ENCODE measurements at places on chromosomes 6 and 20.

DNA sequence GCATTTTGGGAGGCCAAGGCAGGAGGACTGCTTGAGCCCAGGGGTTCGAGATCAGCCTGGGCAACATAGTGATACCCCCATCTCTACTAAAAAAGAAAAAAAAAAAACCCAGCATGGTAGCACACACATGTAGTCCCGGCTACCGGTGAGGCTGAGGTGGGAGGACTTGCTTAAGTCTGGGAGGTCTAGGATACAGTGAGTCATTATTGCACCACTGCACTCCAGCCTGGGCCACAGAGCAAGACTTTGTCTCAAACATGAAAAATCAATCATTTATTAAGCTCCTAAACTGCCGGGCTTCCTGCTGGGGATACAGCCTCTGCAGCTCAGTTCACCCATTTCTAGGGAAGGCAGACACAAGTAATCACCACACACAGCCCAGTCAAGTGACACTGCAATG lies 7.3 kb upstream of the USP45 start:
- H3K27ac ChIP-seq = no peak overlapping the region
- no peak overlapping the region for H3K4me3 ChIP-seq
- peaks cover 4% of the 10 kb centered on the region for H3K4me1 ChIP-seq
- no peak for DNase-seq
- H3K27me3 ChIP-seq = no peaks in the 10 kb centered on the region

- no peak for DNase-seq
- H3K27ac ChIP-seq = no peak overlapping the region
- no peaks in the 10 kb centered on the region for H3K4me1 ChIP-seq
- no peak overlapping the region for H3K4me3 ChIP-seq
Observed at GRCh38 chr20:46698788-46699187, 9.5 kb upstream of the TP53RK start.

- H3K4me1 ChIP-seq = peaks cover 34% of the 10 kb centered on the region
- DNase-seq = no peak
- peak overlapping the region; percentile 14 for H3K27ac ChIP-seq
- peaks cover 11% of the 10 kb centered on the region for H3K36me3 ChIP-seq
- H3K4me3 ChIP-seq = no peak overlapping the region
Observed at GRCh38 chr6:24888715-24889370, 46.9 kb downstream of the RIPOR2 start.

GRCh38 chr6:85490516-85491248 lies 40.8 kb downstream of the NT5E start:
- no peaks in the 10 kb centered on the region for H3K4me1 ChIP-seq
- no peaks in the 10 kb centered on the region for H3K36me3 ChIP-seq
- H3K27me3 ChIP-seq = no peaks in the 10 kb centered on the region
- no peak for DNase-seq

DNA sequence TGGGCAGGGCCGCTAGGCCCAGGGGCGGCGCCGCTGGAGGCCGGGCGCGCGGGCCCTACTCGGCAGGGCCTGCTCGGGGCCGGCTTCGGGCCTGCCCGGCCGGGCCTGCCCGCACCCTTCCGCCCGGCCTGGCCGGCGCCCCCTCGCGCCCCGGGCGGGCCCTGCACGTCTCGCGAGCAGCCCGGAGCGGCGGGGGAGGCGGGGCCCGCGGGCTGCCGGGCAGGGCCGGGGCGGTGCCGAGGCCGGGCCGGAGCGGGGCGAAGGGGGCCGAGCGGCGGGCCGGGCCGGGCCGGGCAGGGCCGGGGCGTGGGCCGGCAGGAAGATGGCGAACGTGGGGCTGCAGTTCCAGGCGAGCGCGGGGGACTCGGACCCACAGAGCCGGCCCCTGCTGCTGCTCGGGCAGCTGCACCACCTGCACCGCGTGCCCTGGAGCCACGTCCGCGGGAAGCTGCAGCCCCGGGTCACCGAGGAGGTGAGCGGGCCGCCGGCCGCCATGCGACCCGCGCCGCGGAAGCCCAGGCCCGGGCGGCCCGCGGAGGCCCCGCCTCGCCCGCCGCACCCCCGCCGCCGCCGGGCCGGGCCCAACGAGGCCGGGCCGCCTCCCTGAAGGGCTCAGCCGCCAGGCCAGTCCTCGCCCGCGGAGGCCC lies at the start of gene NPEPL1:
NPEPL1 (plus strand) TSS at position 222 of the 647 bp plus-strand sequence; CDS start at position 323, 101 bp downstream.
- no peaks in the 10 kb centered on the region for H3K27me3 ChIP-seq
- H3K27ac ChIP-seq = peak within 1 kb of the TSS; percentile 66
- peaks cover 3% of the 10 kb centered on the region for H3K36me3 ChIP-seq
- H3K4me3 ChIP-seq = peak within 1 kb of the TSS; percentile 24

GRCh38 chr6:71289802-71290175 lies 1.2 kb downstream of the OGFRL1 start:
- no peak for DNase-seq

- DNase-seq = no peak
- H3K4me1 ChIP-seq = no peaks in the 10 kb centered on the region
- peaks cover 37% of the 10 kb centered on the region for H3K36me3 ChIP-seq
- no peak overlapping the region for H3K4me3 ChIP-seq
- H3K27ac ChIP-seq = no peak overlapping the region
- H3K27me3 ChIP-seq = no peaks in the 10 kb centered on the region
Observed at GRCh38 chr6:157151989-157152388, 171.3 kb downstream of the TMEM242 start.

- H3K27me3 ChIP-seq = peaks cover 4% of the 10 kb centered on the region
- no peak for DNase-seq
- H3K4me3 ChIP-seq = no peak overlapping the region
- no peak overlapping the region for H3K27ac ChIP-seq
- no peaks in the 10 kb centered on the region for H3K36me3 ChIP-seq
Observed at GRCh38 chr6:154619146-154619545, 108.7 kb upstream of the CNKSR3 start.

- no peak overlapping the region for H3K4me3 ChIP-seq
- peaks cover 9% of the 10 kb centered on the region for H3K36me3 ChIP-seq
- no peak overlapping the region for H3K27ac ChIP-seq
Observed at GRCh38 chr20:33827634-33828325, 16.6 kb downstream of the CHMP4B start.

- H3K27ac ChIP-seq = no peak overlapping the region
- H3K27me3 ChIP-seq = no peaks in the 10 kb centered on the region
- no peaks in the 10 kb centered on the region for H3K4me1 ChIP-seq
- no peak overlapping the region for H3K4me3 ChIP-seq
- DNase-seq = no peak
Observed at GRCh38 chr6:155077784-155078183, 82.7 kb downstream of the TIAM2 start.

- no peak overlapping the region for H3K4me3 ChIP-seq
- H3K27me3 ChIP-seq = no peaks in the 10 kb centered on the region
- no peak for DNase-seq
Observed at GRCh38 chr6:61953851-61954250, 332.2 kb downstream of the KHDRBS2 start.

DNA sequence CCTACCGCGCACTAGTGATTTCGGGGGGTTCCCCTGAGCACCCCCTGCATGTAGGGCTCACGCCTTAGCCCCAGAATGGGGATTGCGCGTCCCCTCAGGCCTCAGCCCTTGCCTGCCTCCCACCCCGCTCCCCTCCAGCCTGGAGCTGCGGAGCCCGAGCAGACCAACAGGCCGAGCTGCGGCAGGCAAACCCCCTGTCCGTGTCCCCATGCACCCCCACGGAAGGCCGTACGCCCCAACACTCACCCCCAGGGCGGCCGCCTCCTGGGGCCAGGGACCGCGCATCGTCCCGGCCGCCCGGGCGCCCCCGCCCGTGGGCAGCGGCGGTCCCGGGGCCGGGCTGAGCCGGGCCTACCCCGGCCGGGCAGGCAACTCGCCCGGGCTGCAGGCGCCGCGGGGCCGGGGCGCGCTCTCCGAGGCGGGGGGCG lies 1.2 kb upstream of the KCNB1 start:
- no peak overlapping the region for H3K27ac ChIP-seq
- H3K27me3 ChIP-seq = peaks cover 33% of the 10 kb centered on the region
- H3K4me3 ChIP-seq = no peak overlapping the region
- peaks cover 10% of the 10 kb centered on the region for H3K4me1 ChIP-seq
- no peaks in the 10 kb centered on the region for H3K36me3 ChIP-seq

GRCh38 chr20:34536798-34537394 lies 20.7 kb downstream of the DYNLRB1 start:
- no peak overlapping the region for H3K27ac ChIP-seq
- H3K4me1 ChIP-seq = peaks cover 12% of the 10 kb centered on the region
- no peaks in the 10 kb centered on the region for H3K27me3 ChIP-seq
- peak; percentile 30 for DNase-seq
- H3K36me3 ChIP-seq = peaks cover 54% of the 10 kb centered on the region
- H3K4me3 ChIP-seq = no peak overlapping the region

DNA sequence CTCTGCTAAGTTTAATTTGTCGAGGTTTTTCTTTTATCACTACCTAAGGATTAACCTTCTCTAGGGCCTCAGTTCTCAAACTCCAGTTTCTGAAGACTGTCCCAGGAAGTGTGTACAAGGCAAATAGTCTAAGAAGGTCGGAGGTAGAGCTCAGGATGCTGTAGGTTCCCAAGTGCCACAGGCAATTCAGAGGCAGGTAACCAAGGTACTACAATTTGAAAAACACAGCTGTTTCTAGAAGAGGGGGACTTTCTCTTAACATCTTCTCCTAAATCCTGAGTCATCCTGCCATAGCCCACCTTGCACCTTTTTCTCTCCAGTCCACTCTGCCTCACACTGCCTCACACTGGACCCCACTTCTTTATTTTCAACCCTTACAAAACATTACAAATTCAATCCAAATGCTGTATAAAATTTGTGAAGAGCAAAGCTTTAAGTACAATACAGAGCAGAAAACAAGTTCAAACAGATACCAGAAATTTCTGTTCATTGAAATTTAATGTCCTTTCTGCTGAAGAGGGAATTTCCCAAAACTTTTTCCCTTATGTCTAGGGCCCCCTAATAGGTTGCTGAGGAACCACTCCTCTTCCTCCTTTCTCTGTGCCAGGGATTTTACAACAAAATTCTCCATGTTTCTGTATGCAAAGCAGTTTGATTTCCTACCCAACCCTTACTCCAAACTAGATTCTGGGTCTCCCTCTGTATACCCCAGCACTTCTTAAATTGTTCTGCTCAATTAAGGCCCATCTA lies 43.0 kb downstream of the FRK start:
- H3K36me3 ChIP-seq = no peaks in the 10 kb centered on the region
- no peak overlapping the region for H3K27ac ChIP-seq
- no peak for DNase-seq
- H3K4me1 ChIP-seq = no peaks in the 10 kb centered on the region
- H3K27me3 ChIP-seq = no peaks in the 10 kb centered on the region

GRCh38 chr6:113884011-113884410 lies 26.9 kb downstream of the MARCKS start:
- no peaks in the 10 kb centered on the region for H3K4me1 ChIP-seq
- H3K4me3 ChIP-seq = no peak overlapping the region
- DNase-seq = no peak
- H3K36me3 ChIP-seq = no peaks in the 10 kb centered on the region
- H3K27ac ChIP-seq = no peak overlapping the region

GRCh38 chr6:114747995-114748625 lies 405.3 kb upstream of the HS3ST5 start:
- no peak overlapping the region for H3K4me3 ChIP-seq
- H3K27me3 ChIP-seq = no peaks in the 10 kb centered on the region
- no peak overlapping the region for H3K27ac ChIP-seq
- no peaks in the 10 kb centered on the region for H3K4me1 ChIP-seq

DNA sequence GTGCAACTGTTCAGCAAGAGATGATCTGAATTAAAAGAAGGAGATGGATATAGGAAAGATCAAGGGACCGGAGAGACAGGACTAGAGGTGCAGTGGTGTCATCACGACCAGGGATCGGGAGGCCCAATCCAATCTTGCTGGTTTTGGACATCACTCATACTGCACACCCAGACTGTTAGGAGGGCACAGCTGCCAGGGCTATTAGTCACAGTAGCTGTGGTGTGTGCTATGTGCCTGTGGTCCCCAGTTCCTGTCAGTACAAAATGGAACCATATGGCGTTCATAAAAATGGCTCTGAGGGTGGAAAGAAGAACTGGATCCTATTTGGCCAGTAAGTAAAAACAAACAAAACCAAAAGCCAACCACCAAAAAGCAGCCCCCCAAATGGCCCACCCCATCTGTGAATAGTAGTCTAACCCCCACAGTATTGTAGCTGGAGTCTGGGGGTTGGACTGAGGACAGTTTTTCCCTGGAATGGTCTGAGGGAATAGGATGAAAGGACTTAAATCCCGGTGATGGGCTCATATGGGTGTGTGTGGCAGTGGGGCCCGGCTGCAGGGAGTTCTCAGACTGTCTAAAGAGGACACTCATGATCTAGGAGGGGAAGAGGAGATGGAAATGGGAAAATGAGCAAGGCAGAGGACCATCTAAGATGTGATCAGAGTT lies 9.3 kb upstream of the NNAT start:
- H3K27ac ChIP-seq = no peak overlapping the region
- no peaks in the 10 kb centered on the region for H3K4me1 ChIP-seq
- no peak for DNase-seq
- peaks cover 9% of the 10 kb centered on the region for H3K36me3 ChIP-seq
- no peaks in the 10 kb centered on the region for H3K27me3 ChIP-seq
- H3K4me3 ChIP-seq = no peak overlapping the region

DNA sequence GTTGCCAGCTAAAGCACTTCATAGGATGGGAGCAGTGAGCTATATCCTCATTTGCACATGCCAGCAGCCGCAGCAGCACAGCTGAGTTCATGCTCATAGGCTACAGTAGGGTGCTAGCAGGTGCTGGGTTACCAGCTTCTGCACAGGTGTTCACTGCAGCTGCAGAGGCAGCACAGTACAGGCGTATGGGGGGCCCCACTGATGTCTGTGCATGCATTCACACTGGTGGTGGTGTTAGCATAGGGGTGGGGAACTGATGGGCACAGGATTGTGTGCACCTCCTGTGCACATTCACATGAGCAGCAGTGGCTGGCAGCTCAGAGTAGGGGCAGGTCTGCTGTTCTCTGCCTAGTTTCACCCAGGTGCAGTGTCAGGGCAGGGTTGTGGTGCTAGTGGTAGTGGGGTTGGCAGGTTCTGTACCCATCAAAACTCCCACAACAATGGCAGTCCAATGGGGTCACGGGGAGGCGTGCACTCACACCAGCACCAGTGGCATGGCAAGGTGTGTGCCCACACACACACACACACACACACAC lies 58.9 kb upstream of the IRAK1BP1 start:
- no peaks in the 10 kb centered on the region for H3K36me3 ChIP-seq
- H3K27ac ChIP-seq = no peak overlapping the region
- DNase-seq = no peak
- no peaks in the 10 kb centered on the region for H3K27me3 ChIP-seq
- H3K4me3 ChIP-seq = no peak overlapping the region

DNA sequence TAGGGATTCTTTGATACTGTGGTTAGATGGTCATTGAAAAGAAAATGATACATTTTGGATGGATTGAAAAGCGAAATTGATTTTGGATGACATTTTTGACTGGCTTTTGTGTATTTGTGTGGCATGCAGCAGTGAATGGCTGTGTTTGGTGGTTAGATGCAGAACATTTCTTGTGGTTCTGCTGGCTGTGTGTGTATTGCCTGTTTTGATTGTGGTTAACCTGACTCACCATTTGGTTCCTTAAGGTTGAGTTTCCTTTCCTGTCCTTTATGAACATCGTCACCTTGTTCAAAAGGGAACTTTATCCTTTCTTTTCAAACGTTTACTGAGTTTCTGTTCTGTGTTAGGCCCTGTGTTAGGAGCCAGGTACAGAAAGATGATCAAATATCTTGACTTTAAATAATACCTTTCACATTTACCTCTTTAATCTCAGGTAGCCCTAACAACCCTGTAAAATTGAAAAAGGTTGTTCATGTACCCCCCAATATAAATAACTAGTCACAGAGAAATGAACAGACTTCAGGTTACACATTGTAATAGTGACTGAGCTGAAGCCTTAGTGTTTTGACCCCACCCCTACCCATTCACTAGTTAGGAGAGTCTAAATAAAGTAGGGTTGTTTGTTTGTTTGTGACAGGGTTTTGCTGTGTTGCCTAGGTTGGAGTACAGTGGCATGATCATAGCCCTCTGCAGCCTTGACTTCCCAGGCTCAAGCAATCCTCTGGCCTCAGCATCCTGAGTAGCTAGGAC lies 23.8 kb downstream of the ANKS1A start:
- DNase-seq = no peak
- no peaks in the 10 kb centered on the region for H3K36me3 ChIP-seq
- no peak overlapping the region for H3K27ac ChIP-seq
- peak overlapping the region; percentile 18 for H3K4me3 ChIP-seq
- peaks cover 10% of the 10 kb centered on the region for H3K4me1 ChIP-seq
